ENCODE measurements at places on chromosomes 7 and 10. TPM values are rescaled to one million over a fixed set of nuclear protein-coding genes. Genes with fewer than 3 reads are reported as not detected.

DNA sequence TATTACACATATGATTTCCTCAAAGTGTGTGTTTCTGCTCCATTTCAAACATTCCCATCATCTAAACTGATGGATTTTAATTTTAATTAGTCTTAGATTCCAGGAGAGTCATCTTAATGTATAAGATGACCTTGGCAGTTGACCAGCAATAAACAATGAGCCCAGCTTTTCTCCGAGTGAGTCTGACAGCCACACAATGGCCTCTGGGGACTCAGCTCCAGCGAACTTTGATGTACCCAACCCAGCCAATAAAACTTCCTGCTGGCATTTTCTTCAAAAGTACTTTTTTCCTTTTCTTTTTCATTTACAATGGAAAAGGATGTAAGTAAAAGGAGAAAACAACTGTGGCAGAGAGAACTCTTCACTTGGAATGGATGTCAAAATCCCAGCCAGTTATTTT lies 139.1 kb upstream of the CTBP2 start:
- no peaks in the 10 kb centered on the region for H3K27me3 ChIP-seq
- H3K36me3 ChIP-seq, result no peaks in the 10 kb centered on the region
- no peak overlapping the region for H3K27ac ChIP-seq
- no peak overlapping the region for H3K4me3 ChIP-seq

GRCh38 chr10:6128591-6129251 lies 39.9 kb downstream of the RBM17 start:
- peaks cover 20% of the 10 kb centered on the region for H3K4me1 ChIP-seq
- H3K27me3 ChIP-seq, result no peaks in the 10 kb centered on the region
- H3K36me3 ChIP-seq, result no peaks in the 10 kb centered on the region
- H3K27ac ChIP-seq, result no peak overlapping the region
- no peak for DNase-seq
- H3K4me3 ChIP-seq, result no peak overlapping the region

TCERG1L gene
- total RNA-seq, result not detected

RHBDD2 gene
- total RNA-seq, result 68.6 TPM

- H3K4me1 ChIP-seq, result peaks cover 7% of the 10 kb centered on the region
- no peak overlapping the region for H3K27ac ChIP-seq
- no peak for DNase-seq
- H3K4me3 ChIP-seq, result no peak overlapping the region
- no peaks in the 10 kb centered on the region for H3K36me3 ChIP-seq
- no peaks in the 10 kb centered on the region for H3K27me3 ChIP-seq
Measured at GRCh38 chr10:619710-620109, 69.8 kb downstream of the DIP2C start.

- H3K27ac ChIP-seq, result no peak overlapping the region
- H3K4me1 ChIP-seq, result no peaks in the 10 kb centered on the region
- H3K27me3 ChIP-seq, result no peaks in the 10 kb centered on the region
- no peak overlapping the region for H3K4me3 ChIP-seq
- no peaks in the 10 kb centered on the region for H3K36me3 ChIP-seq
- DNase-seq, result no peak
Measured at GRCh38 chr10:107898392-107898791, 733.9 kb upstream of the SORCS1 start.

GRCh38 chr10:78802866-78803265 lies 265.9 kb upstream of the ZMIZ1 start:
- H3K4me3 ChIP-seq, result no peak overlapping the region
- H3K36me3 ChIP-seq, result no peaks in the 10 kb centered on the region
- no peaks in the 10 kb centered on the region for H3K27me3 ChIP-seq
- peak overlapping the region; percentile 55 for H3K27ac ChIP-seq
- DNase-seq, result no peak

TLX1 gene
- total RNA-seq, result not detected

IGFBP1 gene
- total RNA-seq, result not detected

GRCh38 chr10:35821339-35821911 lies 179.3 kb upstream of the FZD8 start:
- H3K27ac ChIP-seq, result no peak overlapping the region
- H3K27me3 ChIP-seq, result no peaks in the 10 kb centered on the region
- no peaks in the 10 kb centered on the region for H3K36me3 ChIP-seq
- H3K4me1 ChIP-seq, result peaks cover 4% of the 10 kb centered on the region
- no peak for DNase-seq
- H3K4me3 ChIP-seq, result no peak overlapping the region

GRCh38 chr10:49191349-49191748 lies 3.2 kb upstream of the TMEM273 start:
- H3K4me3 ChIP-seq, result no peak overlapping the region
- no peak for DNase-seq
- no peaks in the 10 kb centered on the region for H3K27me3 ChIP-seq
- H3K27ac ChIP-seq, result no peak overlapping the region
- H3K4me1 ChIP-seq, result peaks cover 25% of the 10 kb centered on the region

PCGF6 gene
- total RNA-seq, result 5.5 TPM

DNA sequence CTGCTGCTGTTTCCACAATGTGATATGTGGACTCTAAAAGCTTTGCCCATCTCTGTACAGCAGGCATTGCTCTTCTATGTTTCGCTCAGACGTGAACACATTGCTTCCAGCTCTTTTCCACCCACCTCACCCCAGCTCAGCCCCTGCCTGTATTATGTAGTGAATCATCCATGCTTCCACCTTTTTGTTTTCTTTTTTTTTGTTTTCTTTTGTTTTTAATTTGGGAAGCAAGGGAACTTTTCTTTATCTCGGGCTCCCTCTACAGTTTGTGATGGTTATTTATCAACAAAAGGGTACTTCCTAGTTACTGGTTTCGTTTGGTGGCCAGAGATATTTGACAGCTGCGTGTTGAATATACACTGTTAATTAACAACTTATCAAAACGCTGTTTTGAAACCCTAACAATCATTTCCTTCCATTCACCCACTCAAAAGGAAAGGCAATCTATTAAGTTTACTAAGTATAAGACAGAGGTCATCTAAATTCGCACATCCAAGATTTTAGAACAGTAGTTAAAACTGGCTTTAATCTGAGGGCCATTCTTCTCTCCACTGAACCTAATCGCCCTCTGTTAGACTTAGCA lies 127.9 kb upstream of the STK17A start:
- H3K27ac ChIP-seq, result no peak overlapping the region
- no peaks in the 10 kb centered on the region for H3K4me1 ChIP-seq
- no peak overlapping the region for H3K4me3 ChIP-seq

DNA sequence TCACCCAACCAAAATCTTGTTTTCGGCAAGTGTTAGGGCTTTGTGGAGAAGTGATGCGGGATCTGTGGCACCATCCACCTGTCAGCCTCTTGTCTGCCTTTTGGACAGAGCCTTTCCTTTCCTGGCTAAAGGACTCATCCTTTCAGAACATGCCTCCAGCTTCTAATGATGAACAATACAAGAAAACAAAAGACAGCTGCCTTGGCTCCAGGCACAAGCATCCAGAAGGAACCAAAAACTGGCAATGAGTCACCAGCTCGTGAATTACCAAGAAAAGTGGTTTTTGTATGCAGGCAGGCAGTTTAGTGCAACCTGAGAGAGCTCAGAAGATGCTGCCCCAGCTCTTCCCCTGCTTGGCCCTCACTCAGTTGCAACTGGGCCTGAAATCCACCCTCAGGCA lies 84.6 kb upstream of the NAMPT start:
- H3K27ac ChIP-seq, result no peak overlapping the region
- H3K27me3 ChIP-seq, result no peaks in the 10 kb centered on the region
- DNase-seq, result no peak
- H3K4me1 ChIP-seq, result no peaks in the 10 kb centered on the region
- no peaks in the 10 kb centered on the region for H3K36me3 ChIP-seq

CDC14C gene
- total RNA-seq, result not detected

DNA sequence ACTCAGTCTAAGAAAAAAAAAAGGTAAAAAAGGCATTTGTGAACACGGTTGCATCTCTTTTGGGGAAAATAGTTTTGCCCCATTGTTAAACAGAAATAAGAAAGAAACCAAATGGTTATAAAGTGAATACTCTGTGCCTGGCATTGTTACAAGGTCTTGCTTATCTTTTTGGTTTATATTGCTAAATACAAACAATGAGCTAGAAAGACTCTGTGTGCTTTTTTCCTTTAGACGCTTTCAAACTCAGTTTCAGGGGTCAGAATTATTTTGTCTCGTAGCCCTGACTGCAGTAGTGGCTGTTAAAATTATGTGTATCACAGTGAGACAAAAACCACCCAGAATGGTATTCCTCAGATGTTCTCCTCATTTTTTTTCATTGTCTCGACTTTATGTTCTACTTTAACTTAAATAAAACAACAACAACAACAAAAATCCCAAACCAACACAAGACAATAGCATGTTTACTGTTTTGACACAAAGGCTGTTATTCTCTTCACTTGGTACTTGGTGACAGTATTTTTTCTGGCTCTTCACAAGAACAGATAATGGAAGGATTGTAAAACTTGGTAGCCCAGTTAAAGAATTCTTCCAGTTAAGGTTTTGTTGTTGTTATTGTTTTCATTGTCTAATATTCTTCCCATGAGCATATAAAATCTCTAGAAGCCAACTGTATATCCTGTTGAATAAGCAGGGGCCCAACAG lies 190.1 kb downstream of the PLXDC2 start:
- H3K27me3 ChIP-seq, result no peaks in the 10 kb centered on the region
- peaks cover 6% of the 10 kb centered on the region for H3K36me3 ChIP-seq
- H3K4me1 ChIP-seq, result peaks cover 37% of the 10 kb centered on the region
- H3K4me3 ChIP-seq, result no peak overlapping the region

- no peaks in the 10 kb centered on the region for H3K36me3 ChIP-seq
- no peak for DNase-seq
- H3K27me3 ChIP-seq, result no peaks in the 10 kb centered on the region
- H3K27ac ChIP-seq, result no peak overlapping the region
- H3K4me1 ChIP-seq, result peaks cover 8% of the 10 kb centered on the region
Measured at GRCh38 chr10:99296605-99297004, 32.6 kb upstream of the CNNM1 start.

INSYN2A gene
- total RNA-seq, result 0.14 TPM

- H3K27me3 ChIP-seq, result no peaks in the 10 kb centered on the region
- H3K4me3 ChIP-seq, result no peak overlapping the region
- peaks cover 24% of the 10 kb centered on the region for H3K4me1 ChIP-seq
- H3K27ac ChIP-seq, result no peak overlapping the region
Measured at GRCh38 chr7:73715648-73716317, 3.7 kb downstream of the STX1A start.

POLR2J2 gene
- total RNA-seq, result 14.1 TPM

TMEM229A gene
- total RNA-seq, result not detected

DNA sequence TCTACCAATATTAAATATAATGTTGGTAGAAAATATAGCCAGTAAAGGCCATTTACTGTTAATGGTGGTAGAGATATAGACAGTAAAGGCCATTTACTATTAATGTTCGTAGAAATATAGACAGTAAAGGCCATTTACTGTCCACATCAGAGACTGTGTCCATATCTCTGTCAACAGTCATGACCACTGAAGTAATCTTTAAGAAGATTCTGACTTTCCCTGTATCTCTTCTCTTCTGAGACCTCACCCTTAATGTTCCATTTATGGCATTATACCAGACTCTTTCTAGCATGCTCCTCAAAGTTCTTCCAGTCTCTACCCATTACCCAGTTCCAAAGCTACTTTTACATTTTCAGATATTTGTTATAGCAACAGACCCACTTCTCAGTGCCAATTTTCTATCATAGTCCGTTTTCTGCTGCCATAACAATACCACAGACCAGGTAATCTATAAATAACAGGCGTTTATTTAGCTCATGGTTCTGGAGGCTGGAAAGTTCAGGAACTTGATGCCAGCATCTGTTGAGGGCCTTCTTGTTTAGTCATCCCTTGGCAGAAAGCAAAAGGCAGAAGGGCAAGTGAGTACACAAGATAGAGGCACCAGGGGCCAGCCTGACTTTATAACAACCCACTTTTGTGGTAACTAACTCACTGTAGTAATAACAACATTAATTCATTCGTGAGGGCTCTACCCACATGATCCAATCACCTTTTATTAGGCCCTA lies 7.9 kb upstream of the NUDCD3 start:
- no peak overlapping the region for H3K27ac ChIP-seq
- H3K36me3 ChIP-seq, result no peaks in the 10 kb centered on the region
- no peak for DNase-seq
- H3K4me1 ChIP-seq, result no peaks in the 10 kb centered on the region

GRCh38 chr7:2019461-2019710 lies 213.4 kb downstream of the MAD1L1 start:
- DNase-seq, result no peak
- H3K4me3 ChIP-seq, result peak overlapping the region; percentile 14
- no peaks in the 10 kb centered on the region for H3K27me3 ChIP-seq
- peaks cover 13% of the 10 kb centered on the region for H3K4me1 ChIP-seq
- H3K36me3 ChIP-seq, result no peaks in the 10 kb centered on the region

SFRP4 gene
- 6.7 TPM for total RNA-seq

GJD4 gene
- not detected for total RNA-seq

DNA sequence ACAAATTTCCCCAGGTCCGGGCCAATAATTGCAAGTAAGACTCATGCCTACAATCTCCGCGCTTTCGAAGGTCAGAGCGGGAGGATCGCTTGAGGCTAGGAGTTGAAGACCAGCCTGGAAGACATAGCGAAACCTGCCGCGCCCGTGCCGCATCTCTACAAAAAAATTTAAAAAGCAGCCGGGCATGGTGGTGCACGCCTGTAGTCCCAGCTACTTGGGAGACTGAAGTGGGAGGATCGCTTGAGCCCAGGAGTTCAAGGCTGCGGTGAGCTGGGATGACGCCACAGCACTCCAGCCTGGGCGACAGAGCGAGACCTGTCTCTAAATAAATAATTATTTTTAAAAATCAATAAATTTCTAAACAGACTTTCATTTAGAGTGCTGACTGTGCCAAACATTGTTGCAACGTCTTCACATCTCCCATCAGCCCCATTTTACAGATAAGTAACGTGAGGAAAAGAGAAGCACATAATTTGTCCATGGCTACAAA lies 494 bp upstream of the CFAP43 start:
- H3K27ac ChIP-seq, result no peak overlapping the region
- H3K4me1 ChIP-seq, result peaks cover 4% of the 10 kb centered on the region
- H3K27me3 ChIP-seq, result no peaks in the 10 kb centered on the region
- H3K36me3 ChIP-seq, result no peaks in the 10 kb centered on the region
- DNase-seq, result peak; percentile 63

DNA sequence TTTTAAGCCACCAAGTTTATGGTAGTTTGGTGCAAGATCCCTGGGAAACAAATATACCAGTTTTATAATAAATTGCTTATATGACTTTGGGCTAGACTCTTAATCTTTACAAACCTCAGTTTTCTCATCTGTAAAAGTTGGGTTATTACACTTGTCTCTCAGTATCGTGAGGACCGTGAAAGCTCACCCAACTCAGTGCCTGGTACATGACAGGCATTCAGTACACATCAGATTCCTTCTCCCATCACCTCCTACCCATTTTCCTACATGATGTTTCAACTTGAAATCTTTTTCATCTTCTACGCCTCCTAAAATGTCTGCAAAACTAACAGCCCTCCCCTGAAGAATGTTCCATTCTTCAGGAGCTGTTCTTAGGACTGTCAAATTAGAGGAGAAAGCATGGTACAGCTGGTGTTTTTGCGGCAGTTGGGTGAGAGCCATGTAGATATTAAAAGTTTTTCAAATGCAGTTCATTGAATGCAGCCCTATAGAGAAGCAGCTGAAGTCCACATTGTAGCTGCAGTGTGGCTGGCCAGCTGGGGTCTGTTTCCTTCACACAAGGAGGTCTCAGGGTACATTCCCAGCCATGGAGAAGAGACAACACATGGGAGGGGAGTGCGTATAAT lies 812.8 kb downstream of the LRMDA start:
- H3K4me1 ChIP-seq, result peaks cover 3% of the 10 kb centered on the region
- no peaks in the 10 kb centered on the region for H3K27me3 ChIP-seq
- H3K4me3 ChIP-seq, result no peak overlapping the region
- DNase-seq, result no peak

Data from upper lobe of right lung (tissue), 1 donor.